ENCODE measurements at places on chromosomes 7 and 10.

DNA sequence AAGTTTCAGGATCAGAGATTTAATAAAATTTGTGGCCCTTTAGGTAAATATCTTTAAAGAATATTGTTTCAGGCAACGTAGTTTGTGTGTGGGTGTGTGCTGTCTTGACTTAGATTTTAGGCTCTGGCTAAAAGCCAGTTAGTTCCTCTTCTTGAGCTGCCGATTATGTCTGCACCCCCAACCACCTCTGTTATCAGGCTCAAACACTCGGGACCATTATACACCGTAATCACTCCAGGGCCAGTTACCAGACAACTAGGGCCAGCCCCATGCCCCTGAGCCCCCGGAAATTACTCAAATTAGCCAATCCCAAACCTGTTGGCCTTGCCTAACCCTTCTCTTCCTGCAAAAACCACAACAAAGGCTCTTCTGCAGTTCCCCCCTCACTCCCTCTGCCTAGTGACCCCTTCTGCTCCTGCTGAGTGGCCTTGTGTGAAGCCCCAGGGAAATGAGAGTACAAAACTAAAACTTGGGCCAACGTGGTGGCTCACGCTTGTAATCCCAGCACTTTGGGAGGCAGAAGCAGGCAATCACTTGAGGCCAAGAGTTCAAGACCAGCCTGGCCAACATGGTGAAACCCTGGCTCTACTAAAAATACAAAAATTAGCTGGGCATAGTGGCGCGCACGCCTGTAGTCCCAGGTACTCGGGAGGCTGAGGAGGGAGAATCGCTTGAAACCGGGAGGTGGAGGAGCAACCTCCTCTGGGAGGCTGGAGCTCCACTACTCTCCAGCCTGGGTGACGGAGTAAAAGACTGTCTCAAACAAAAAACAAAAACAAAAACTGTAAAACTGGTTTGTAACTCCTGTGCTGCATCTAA, 9.2 kb upstream of the HNRNPF start:
- DNase-seq: no peak

DNA sequence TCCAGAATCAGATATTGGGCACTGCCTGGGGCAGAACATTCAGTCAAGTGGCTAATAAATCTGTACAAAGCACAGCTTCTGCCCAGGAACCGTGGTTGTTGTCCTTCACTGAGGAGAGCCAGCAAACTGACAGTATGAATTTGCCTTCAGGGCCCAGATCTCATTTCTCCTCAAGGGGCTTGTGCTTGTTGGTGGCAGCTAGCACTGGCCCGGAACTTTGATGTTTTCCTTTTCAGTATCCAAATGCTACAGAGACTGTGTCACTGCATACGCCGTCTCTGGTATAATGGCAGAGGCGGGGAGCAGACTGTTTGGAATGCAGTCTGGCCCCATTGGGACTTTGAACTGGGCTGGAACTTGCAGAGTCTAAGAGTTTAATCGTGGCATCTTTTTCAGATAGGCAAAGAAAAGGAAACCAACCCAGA, 30.4 kb upstream of the ADD3 start:
- DNase-seq: no peak

DNA sequence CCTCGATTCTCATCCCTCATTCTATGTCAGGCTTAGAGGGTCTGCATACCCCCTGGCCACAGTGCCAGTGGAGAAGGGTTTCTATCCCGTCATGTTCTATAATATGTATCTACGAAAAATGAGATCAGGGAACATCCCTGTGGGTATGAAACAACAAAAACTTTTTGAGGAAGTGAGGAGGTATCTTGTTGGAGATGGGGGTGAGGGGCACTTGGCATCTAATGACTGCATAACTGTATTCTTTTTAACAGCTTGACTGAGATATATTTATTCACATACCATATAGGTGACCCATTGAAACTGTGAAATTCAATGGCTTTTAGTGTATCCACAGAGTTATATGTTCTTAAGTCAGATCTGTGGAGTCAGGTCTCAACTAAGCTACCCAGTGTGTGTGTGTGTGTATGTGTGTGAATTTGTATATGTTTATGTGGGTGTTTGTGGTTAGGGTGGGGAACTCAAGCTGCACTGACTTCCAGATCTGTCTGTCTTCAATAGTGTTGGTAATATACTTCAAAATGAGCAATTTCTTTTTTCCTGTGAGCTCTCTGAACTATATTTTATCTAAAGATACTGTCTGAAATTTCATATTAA, 528.9 kb downstream of the CNTNAP2 start:
- no peak for DNase-seq

- no peak for DNase-seq
These were observed 49.9 kb downstream of the BLVRA start for GRCh38 chr7:43808410-43808809.

DNA sequence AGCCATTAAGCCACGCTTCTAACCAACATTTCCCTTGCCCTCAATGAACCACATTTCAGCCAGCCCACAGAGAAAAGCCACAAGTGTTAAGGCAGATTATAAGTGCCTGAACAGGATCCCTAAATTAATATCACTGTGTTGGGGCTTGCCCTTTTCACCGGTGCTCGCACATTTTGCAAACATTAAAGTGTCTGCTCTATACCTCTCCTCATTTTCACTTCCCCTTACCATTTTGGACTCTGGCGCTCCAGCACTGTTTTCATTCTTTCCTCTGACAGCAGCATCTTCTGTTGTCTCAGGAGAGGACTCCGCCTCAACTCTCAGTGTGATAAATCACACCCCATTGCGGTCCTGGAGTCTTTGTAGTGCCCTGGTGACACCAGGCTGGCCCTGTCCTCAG, 274.2 kb downstream of the BAMBI start:
- no peak for DNase-seq

DNA sequence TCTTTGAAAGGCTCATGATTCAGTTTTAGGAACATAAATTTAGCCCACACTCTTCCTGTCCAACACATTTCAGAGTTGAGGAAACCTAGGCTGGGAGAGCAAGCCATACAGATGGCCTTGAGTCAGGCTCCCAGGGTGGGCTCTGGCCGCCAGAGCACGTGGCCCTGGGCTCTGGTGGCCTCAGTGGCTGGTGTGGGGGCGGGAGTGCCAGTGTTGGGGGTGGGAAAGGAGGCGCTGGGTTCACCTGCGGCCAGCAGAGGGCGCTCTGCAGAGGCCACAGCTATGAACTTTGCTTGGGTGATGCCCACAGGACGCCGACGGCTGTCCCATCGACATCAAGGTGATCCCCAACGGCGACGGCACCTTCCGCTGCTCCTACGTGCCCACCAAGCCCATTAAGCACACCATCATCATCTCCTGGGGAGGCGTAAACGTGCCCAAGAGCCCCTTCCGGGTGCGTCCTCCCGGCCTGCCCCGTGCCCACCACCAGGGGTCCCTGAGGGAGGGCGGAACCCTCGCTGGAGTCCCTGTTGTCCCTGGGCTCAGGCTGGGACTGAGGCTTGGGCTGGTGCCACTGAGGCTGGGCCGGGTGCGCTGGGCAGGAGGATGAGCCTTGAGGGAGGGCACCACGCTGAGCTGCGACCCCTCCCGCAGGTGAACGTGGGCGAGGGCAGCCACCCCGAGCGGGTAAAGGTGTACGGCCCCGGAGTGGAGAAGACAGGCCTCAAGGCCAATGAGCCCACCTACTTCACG, 11.9 kb downstream of the FLNC start:
- DNase-seq: peak; percentile 6

DNA sequence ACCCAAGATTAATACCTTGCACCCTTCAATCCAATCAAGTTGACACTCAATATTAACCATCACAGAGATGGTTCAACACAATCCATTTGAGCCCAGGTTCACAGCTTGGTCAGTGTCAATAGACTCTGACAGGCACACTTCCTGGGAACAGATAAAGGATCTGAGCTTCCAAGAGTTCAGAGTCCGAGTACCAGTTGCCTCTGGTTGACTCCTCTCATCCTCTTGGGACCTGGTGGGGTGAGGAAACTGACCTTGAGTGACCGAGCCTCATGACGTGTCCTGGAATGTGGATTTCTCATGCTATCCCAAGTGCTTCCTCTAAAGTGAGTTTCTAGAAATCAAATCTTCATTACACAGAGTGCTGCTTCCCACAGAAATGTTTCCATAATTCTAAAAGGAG, 162.0 kb downstream of the CYP26A1 start:
- no peak for DNase-seq

GRCh38 chr10:100858747-100859483, 53.8 kb upstream of the SLF2 start:
- no peak for DNase-seq

DNA sequence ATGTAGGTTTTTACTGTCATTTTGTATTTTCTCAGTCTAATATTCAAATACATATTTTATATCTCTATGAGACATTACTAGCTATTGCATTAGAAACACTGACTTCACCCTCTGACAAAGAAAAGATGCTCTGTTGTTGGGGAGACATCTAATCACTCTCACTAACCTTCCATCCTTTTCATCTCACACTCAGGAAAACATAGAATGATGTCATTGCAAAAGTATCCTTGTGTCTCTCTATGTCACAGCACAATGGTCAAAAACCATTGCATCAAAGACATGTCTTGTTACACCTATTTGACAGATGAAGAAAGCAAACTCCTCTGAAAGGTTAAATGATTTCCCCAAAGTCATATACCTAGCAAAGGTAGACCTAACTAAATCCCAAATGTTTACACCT, 231.3 kb upstream of the PTN start:
- DNase-seq: no peak

- DNase-seq: no peak
These were observed 58.8 kb upstream of the ZNF804B start for GRCh38 chr7:88700725-88701124.

- DNase-seq: no peak
These were observed 147.1 kb downstream of the PHF14 start for GRCh38 chr7:11120675-11121220.

DNA sequence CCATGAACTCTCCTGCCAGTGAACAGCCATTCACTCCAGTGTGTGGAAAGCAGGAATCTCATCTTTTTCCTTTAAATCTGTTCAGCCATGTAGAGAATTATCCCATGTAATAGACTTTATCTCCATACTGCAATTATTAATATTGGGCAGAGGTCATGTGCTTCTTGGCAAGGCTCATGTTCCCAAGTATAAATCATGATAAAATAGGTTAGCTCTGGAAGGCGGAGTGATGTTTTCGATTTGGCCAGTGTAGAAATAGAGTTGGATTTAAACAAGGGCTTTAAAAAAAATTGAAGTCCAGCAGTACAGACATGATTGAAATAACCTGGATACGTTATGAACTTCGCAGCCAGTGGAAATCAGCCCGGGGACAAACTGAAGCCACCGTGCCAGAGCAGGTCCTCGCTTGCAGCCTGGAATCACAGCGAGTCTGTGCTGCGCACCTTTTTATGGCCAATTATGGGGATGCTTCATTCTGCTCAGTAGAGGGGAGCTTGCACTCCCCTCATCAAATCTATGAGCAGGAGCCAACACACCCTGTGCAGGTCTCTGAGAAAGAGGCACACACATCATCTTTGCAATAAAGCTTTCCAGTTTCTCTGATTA, 654.0 kb upstream of the MKI67 start:
- DNase-seq: no peak

DNA sequence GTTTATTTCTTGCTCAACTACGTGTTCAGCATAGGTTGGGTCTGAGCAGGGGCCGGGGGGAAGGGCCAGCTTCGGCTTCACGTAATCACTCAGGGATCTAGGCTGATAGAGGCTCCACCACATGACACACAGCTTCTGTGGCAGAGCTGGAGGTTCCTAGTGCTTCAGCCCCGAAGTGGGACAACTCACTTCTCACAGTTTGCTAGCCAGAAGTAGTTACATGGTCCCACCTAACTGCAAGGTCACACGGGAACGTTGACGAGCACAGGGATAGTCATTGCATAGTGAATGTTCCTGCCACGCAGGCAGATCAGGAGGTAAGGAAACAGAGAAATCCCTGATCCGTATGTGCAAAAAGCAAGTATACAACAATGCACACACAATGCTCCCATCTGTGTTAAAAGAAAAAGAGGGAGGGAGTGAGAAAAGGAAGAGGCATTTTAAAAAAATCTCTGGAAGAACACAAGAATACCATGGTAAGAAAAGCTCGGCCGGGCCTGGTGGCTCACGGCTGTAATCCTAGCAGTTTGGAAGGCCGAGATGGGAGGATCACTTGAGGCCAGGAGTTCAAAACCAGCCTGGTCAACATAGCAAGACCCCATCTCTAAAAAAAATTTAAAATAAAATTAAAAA, 16.9 kb downstream of the SMURF1 start:
- DNase-seq: no peak

DNA sequence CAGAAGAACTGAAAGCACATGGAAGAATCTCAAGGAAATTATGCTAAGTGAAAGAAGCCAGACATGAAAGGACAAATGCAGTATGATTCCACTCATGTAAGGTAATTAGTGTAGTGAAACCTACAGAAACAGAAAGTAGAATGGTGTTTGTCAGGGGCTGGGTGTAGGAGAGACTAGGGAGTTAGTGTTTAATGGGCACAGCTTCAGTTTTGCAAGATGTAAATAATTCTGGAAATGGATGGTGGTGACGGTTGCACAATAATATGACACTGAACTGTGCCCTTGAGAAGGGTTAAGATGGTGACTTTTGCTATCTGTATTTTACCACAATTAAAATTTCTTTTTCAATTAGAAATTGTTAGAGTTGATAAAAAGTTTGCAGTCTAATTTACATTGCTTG, 157.3 kb upstream of the ADCY1 start:
- DNase-seq: no peak

DNA sequence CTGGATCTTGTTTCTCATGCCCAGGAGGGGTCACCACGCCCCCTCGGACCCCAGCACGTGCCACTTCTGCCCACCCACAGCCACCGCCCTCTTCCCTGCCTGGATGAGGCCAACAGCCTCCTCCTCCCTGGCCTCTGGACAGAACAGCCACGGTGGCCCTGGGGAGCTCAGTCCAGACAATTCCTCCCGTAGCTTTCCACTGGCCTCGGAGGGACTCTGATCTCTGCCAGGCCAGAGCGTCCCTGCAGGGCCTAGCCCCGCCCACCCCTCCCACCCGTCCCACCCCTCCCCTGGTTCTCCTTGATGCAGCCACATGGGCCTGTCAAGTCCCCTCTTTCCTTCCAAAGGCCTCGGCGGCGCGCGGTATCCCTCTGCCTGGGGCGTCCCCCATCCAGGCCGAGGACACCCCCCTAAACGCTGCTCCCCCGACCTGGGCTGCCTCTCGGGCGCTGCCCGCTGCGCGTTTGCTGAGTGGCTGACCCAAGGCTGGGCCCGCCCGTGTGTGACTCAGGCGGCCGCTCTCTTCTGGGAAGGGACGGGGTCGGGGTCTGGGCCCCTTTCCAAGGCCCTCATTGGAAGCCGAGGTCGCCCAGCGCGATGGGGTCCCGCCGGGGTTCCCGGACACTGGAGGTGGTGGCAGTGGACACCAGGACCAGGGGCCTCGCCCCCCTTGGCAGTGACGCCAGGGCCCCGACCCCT, 557 bp downstream of the TMEM120A start:
- peak; percentile 48 for DNase-seq

DNA sequence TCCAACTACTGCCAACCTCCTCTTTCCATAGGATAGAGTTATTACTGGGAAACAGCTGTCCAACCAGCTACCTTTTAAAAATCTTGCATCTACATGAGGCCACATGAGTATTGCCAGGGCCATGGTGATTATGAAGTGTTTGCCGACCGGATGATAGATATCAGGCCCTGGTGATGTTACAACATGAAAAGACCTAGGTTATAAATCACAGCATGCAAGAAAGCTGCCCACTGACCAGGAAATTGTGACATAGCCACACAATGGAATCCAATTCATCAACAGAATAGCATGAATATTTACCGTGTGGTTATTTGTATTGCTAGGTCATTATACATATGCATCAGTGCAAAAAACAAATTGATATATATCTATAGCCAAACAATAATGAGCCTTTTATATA, 517.0 kb downstream of the INHBA start:
- no peak for DNase-seq

- no peak for DNase-seq
These were observed 16.9 kb upstream of the GPR146 start for GRCh38 chr7:1027242-1028043.
